ENCODE measurements at places on chromosomes 5 and 9.

DNA sequence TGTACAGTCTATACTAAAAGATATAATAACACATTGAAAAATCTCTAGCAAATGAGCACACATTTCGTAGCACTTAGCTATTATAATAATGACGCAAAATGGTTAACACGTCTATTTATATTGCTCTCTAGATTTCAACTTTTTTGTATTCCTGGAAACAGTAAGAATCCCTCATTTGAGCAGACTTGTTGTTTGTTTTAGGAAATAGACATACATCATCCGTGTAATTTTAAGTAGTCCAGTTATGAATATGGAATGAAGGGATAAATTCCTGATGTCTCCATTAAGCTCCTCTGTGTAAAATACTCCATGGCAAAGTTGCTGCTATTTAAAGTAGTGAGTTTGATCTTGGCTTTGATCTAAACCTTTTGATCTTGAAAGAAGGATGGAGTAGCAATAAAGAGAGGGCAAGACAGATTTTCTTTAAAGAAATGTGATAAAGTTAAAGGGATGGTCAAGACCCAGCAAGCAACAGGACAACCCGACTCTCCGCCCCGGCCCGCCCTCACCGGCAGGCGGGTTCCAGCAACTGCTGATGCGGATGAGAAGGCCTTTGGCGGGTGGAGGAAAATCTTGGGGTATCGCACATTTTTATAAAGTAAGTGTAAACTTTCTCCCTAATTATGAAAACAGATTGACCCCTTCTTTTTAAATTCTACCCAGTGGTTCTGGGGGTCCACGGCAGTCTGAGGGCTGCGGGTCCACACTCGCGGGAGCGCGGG lies 277.4 kb downstream of the AOPEP start:
- no peak for DNase-seq

DNA sequence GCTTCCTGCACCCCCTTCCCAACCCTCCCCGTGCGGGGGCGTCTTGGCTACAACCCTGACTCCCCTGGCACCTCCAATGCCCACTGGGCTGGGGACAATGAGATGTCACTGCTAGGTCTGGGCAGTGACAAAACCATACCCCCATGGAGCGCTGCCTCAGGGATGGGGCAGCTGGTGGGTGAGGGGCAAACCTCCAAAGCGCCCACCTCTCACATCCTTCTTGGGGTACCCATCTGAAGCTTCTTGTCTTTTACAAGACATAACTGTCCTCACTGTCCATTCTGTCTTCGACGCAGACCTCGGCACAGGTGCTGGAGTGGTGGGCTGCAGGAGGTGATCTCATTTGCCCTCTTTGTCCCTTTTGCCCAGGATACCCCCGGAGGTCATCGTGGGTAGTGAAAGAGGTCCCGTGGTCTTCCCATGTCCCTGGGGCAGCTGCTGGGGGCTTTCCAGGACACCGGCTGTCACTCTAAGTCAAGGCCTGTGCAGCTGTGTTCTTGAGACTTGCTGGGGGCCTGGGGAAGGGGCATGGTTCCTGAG lies 27.8 kb upstream of the CSF1R start:
- DNase-seq = no peak

DNA sequence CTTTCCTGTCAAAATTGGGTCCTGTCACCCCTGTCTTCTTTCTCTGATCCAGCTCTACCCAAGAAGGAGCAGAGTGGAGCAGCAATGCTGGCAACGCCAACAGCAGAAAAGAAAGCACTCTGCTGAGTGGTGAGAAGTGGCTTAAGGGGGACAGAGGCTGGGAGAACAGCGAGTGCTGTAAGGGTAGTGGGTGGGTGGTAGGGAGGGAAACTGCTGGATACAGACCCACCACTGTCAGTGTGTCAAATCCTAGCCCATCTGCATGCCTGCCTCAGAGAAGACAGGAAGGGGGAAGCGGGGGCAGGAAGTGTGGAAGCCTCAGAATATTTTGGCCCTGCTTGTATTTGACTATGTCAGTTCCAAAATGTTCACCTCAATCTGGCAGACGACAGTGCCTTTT lies 170.4 kb upstream of the MAST4 start:
- DNase-seq = no peak

DNA sequence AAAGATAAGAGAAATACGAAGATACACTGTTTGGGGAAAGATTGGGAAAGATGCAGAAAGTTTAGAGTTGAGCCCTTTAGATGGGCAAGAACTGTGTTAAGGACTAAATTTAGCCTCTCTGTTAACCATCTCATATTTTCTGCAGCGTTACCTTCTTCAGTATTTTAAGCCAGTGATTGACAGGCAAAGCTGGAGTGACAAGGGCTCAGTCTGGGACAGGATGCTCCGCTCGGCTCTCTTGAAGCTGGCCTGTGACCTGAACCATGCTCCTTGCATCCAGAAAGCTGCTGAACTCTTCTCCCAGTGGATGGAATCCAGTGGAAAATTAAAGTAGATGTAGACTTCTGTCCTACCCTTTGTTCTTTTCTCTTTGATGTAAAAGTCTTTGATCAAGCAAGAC lies 26.4 kb upstream of the LNPEP start:
- DNase-seq = no peak

DNA sequence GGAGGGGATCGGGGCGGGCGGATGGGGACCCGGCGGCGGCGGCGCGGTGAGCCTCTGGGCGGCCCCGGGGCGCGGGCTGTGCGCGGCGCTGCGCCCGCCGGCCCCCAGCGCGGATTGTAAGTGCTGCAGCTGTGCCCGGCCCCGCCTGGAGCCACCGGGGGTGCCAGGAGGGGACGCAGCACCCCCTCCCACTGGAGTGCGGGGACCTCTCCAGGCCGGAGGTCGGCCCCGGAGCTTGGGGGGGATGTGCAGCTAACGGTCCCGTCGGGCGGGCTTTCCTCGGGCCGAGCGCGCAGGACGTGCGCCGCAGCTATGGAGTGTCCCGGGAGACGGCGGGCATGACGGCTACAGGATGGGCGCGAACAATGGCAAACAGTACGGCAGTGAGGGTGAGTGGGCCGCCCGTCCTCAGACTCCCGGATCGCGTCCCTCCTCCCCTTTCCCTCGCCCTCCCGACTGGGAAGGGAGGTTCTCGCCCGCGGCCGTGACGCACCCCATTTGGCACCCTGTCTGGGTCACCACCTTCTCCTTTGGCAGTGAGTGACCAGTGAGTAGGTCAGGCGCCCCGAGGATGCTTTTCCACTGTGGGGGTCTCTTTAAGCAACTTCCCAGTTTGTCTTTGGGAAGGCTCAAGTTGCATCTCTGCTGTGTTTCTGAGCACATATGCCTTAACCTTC lies 483 bp downstream of the FBXL7 start:
- DNase-seq = no peak

DNA sequence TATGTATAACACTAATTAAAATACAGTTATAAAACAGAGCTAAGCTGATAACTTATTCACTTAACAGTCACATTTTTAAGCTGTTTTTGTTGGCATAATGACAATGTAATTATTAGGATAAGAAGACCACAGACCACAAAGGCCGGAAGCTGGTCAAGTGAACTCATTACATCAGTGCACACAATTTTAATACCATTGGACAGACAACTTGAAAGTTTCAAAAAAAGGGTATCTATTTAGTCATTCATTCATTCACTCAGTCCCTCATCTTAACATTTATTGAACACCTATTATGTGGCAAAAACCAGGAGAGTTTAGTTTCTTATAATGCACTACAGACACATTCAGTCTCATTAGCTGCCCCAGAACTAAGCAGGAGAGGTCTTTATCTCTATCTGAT lies 11.6 kb downstream of the ERP44 start:
- DNase-seq = no peak

DNA sequence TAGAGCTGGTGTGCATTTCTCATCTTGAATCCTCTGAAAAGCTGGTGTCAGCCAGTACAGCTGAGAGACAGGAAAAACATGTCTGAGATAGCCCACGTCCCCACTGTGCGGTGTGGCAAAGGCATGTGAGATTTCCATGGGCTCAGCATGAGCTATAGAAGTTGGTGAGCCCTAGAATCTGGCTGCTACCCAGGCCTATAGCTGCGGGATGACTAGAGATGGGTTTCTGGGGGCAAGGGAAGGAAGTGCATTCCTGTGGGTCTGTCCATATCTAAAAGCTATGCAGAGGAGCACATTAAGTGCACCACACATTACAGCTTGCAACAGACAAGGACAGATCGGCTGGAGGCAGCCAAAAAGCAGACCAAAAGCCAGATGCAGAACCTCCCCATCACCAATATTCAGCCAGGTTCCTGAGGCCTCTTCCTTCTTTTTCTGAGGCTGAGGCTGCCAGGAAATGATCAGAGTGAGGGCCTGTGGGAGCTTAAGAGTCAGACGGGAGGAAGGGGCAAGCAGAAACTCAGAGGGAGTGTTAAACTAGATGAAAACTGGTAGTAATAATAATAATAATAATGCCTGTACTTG lies 55.8 kb upstream of the RANBP3L start:
- DNase-seq = no peak

DNA sequence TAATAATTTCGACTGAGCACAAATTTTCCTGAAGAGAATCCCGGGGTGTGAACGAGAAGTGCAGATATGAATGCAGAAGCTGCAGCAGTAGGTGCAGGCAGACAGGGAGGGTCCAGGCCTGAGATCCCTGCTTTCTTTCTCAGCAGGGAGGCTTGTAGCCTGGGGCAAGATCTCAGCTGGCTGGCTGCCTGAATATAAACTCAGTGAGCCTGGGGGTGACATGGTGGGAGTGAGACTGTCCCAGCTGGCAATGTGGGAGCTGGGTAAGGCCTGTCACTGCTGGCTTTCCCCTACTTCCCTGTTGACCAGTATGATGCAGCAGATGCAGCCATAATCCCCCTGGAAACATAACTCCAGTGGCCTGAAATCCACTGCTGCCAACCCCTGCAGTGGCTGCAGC lies 325.2 kb downstream of the CETN3 start:
- no peak for DNase-seq

- no peak for DNase-seq
Observed at GRCh38 chr5:138523406-138523805, 19.6 kb downstream of the ETF1 start.

- DNase-seq = no peak
Observed at GRCh38 chr5:138554143-138554542, 11.1 kb upstream of the ETF1 start.

GRCh38 chr5:80634193-80634592 lies 20.3 kb upstream of the MSH3 start:
- no peak for DNase-seq

- peak; percentile 28 for DNase-seq
Observed at GRCh38 chr9:33170464-33171415, 3.6 kb upstream of the B4GALT1 start.

- DNase-seq = no peak
Observed at GRCh38 chr9:133031496-133031911, 707 bp downstream of the GTF3C5 start.

DNA sequence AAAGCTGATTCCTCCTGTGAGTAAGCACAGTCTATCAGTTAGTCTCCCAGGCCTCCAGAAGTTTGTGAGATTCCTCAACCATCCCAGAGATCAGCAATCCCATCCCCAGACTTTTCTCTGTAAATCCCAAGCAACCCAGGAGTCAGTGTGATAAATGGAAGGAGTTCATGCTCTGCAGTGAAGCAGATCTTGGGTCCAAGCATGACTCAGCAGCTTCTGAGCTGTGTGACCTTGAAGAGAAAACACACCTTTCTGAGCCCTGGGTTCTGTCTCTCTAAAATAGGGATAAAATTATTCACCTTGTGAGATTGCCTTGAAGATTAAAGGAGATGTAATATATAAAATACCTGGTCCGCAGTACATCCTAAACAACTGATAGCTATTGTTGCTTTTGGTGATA lies 318.7 kb downstream of the ASTN2 start:
- DNase-seq = no peak

DNA sequence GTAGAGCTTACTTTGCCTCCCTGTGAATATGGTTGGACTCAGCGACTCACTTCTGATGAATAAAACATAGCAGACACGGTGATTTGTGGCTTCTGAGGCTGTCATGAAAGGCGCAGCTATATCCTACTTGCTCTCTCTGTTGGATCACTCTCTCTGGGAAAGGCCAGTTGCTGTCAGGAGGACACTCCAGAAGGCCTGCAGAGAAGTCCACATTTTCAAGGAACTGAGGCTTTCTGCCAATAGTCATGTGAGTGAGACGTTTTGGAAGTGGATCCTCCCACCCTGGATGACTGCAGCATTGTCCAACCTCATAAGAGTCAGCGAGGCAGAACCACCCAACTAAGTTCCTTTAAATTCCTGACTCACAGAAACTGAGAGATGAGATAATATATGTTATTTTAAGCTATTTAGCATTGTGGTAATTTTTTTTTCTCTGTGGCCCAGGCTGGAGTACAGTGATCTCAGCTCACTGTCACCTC lies 156.0 kb upstream of the MAST4 start:
- no peak for DNase-seq

GRCh38 chr5:172901012-172901780 lies 58.0 kb upstream of the RPL26L1 start:
- no peak for DNase-seq

DNA sequence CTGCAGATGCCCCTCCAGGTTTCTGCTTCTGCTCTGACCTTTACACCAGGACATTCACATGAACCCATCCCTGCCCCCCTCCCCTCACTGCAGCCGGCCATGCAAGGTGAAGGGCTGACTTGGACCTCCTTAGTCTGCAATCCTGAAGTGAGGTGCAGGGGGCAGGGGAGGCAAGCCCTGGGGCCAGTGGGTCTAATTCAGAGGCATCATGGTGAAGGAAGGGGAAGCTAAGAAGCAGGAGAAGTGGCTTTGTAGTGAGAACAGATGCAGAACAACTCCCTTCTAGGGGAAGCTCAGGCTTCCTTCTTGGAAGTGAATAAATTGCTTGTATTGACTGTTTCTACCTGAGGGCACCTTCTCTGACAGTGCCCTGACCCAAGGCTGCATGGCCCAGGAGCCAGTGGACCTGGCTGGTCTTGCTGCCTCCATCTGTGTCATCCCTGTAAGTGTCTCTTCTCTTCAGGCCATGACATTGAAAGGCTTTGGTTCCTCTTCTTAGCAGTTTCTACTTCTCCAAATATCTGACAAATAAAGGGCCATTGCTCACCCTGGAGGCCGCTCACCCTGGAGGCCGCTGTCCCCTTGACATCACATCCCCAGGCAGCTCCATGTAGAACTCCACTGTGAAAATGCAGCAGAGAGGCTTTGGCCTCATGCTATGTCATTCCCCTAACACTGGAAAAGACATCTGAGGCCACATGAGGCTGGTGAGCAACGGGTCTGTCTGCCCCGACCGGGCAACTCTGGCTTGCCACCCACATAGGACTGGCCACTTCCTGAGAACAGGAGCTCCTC lies 55.3 kb downstream of the GADD45G start:
- DNase-seq = no peak

GRCh38 chr9:22009506-22009867 lies 382 bp upstream of the CDKN2B start:
- no peak for DNase-seq

DNA sequence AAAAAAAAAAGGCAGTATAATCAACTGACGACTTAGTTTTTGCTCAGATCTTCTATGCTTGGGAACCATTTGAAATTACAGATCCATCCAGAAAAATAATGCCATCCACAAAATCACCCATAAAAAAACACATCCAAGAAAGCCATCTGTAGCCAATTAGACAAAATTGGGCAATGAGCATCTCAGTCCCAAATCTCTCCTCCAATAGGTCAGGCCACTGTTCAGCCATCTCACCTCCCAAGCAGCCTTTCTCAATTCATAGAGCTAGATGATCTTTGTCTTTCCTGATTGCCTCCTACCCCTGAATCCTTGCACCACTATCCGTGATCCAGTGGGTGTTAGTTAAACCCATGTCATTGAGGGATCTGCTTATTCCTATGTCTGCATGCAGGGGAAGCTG lies 139.6 kb downstream of the SCAMP1 start:
- DNase-seq = no peak

GRCh38 chr5:32984851-32985610 lies 273.9 kb downstream of the NPR3 start:
- DNase-seq = no peak

- no peak for DNase-seq
Observed at GRCh38 chr5:1415059-1415425, 30.2 kb downstream of the SLC6A3 start.

Data from LNCaP clone FGC (cell line).